A549 treated with AZD2906 at 1 μM for 4 hours (cell line): ENCODE measurements at places on chromosomes 5 and 9. TPM values are rescaled to one million over a fixed set of nuclear protein-coding genes. Genes with fewer than 3 reads are reported as not detected.

HTR1A gene
- not detected in 5 replicates for total RNA-seq

CBY3 gene
- not detected in 5 replicates for total RNA-seq

SCGB3A2 gene
- total RNA-seq, result not detected in 5 replicates

ZBED3 gene
- 3.9 to 5.3 TPM (median 4.2 TPM) in 5 replicates for total RNA-seq

CYSRT1 gene
- total RNA-seq, result 3.0 to 5.0 TPM (median 5.0 TPM) in 5 replicates

ZDHHC11B gene
- 1.1 to 1.5 TPM (median 1.2 TPM) in 5 replicates for total RNA-seq

C1QTNF2 gene
- total RNA-seq, result 0.04 to 0.16 TPM (median 0.09 TPM) in 5 replicates

CCL27 gene
- total RNA-seq, result 0.14 to 0.33 TPM (median 0.24 TPM) in 4 of 5 replicates, not detected in the other

CCDC183 gene
- total RNA-seq, result 0.19 to 0.38 TPM (median 0.28 TPM) in 5 replicates

BSPRY gene
- total RNA-seq, result 0.07 to 0.12 TPM (median 0.09 TPM) in 5 replicates

FSD1L gene
- total RNA-seq, result 3.4 to 4.5 TPM (median 4.2 TPM) in 5 replicates

EPB41L4B gene
- total RNA-seq, result 26.1 to 29.4 TPM (median 26.8 TPM) in 5 replicates

OTP gene
- total RNA-seq, result 0.03 to 0.12 TPM (median 0.09 TPM) in 5 replicates

CARTPT gene
- not detected in 5 replicates for total RNA-seq

FAM81B gene
- not detected in 5 replicates for total RNA-seq

SCAI gene
- 1.3 to 1.7 TPM (median 1.4 TPM) in 5 replicates for total RNA-seq

SURF6 gene
- 22.3 to 28.8 TPM (median 25.0 TPM) in 5 replicates for total RNA-seq

PCDHGA6 gene
- 0.11 to 0.28 TPM (median 0.24 TPM) in 5 replicates for total RNA-seq

PCDHGC5 gene
- total RNA-seq, result 0.02 to 0.03 TPM in 2 of 5 replicates, not detected in the others

OR1Q1 gene
- 0.07 TPM in 1 of 5 replicates, not detected in the others for total RNA-seq
